Kidney capillary endothelial cell (primary cell): ENCODE measurements at places on chromosomes 3 and 15.

DNA sequence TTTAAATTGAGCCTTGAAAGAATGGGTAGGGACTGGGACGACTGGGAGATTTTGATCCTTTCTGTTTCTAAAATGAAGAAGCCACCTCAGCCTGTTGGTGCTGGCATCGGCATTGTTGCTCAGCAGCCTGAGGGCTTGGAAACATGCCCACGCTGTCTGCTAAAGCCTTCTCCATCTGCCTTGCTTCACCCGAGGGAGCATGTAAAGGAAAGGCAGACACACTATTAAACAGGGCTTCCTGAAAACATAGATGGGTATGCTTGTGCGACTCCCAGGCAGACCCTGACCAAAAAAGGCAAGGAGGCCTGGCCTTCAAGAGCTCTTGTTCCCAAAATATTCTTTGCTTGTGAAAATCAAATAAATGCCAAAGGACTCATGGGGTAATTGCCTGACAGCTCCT, 84.2 kb upstream of the SLC4A7 start:
- DNase-seq: no peak

- DNase-seq: no peak
These were observed 303.4 kb downstream of the DIPK2A start for GRCh38 chr3:144275005-144275404.

DNA sequence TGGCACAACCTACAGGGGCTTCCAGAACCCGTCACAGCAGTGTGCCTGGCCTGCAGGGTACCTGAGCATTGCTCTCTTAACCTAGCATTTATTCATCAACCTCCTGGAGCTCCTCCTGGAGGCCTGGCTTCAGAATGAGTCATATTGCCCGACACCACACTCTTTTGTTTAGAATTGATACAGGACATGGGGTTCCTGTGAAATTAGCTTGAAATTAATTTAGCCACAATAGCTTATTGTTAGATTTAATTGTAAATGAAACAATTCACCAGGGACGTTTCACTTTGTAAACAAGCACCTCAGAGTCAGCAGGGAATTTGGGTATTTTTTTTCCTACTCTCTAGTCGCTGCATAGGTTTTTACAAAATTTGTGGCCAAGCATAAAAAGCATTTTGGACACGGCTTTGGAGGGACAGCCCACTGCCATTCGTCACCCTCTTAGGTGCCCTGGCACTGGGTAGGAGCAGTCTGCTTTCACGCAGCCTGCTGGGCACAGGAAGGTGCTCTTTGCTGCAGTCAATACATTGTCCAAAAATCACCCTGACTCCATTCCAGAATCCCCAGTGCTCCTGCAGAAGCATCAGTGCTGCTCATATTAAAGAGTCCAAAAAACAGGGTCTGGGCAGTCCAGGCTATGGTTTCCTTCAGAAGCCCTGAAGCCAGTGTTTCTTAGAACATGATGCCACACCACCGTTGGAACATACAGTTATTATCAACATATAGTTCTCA, 60.8 kb upstream of the MEF2A start:
- no peak for DNase-seq

DNA sequence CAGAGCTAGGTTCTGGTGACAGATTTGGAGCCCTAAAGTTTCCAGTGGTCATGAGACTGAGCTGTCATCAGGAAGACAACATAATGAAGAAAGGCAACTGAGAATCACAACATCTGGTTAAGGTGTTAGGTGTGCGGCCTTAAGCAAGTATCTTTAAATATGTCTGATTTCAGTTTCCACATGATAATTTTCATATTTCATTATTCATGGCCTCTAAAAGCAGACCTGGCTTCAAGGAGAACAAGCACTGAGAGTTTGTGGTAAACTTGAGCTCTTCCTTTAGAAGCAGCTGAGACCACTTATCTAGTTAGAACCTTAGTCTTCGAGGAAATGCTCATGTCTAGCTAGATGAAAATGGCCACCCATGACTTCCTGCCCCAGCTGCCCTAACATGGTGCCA, 25.7 kb upstream of the MYLK start:
- no peak for DNase-seq

DNA sequence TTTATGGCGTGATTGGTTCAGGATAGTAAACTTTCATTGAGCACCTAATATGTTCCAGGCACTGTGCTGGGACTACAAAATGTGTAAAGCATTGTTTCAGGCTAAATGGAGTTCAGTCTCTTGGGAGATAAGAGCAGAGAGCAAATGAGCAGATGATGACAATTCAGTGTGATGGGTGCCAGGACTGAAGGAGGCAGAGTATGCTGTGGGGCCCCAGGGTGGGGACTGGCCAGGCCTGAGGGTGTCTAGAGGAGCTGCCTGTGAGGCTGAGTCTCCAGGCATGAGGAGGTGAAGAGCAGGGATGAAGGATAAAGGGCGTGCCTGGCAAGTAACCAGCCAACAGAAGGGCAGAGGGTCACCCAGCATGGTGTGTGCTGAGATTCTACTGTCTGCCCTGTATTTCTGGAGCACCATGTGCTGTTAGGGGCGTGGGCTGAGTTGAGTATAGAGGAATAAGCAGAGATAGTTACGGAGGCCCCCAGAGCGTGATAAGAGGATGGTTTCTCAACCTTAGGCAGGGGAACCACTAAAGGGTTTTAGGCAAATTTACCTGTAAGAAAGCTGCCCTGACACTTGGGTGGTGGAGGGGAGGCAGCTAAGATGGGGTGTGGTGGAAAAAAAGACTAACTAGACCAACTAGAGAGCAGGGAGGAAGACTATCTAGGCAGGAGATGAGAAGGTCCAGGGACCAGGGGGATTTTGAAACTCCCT, 38.5 kb downstream of the EPHB1 start:
- DNase-seq: no peak

GRCh38 chr3:174355505-174355904, 503.6 kb upstream of the NAALADL2 start:
- no peak for DNase-seq

- peak; percentile 46 for DNase-seq
These were observed 105.1 kb downstream of the ZMAT3 start for GRCh38 chr3:178966299-178967176.

- no peak for DNase-seq
These were observed 89.7 kb downstream of the SSR3 start for GRCh38 chr3:156465194-156465593.

- no peak for DNase-seq
These were observed 36.7 kb downstream of the IGF1R start for GRCh38 chr15:98684995-98685525.

DNA sequence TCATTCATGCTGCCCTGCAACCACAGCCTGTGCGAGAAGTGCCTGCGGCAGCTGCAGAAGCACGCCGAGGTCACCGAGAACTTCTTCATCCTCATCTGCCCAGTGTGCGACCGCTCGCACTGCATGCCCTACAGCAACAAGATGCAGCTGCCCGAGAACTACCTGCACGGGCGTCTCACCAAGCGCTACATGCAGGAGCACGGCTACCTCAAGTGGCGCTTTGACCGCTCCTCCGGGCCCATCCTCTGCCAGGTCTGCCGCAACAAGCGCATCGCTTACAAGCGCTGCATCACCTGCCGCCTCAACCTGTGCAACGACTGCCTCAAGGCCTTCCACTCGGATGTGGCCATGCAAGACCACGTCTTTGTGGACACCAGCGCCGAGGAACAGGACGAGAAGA, 4.7 kb downstream of the TRIM42 start:
- no peak for DNase-seq

GRCh38 chr15:74053517-74053916, 28.8 kb downstream of the GOLGA6A start:
- no peak for DNase-seq

GRCh38 chr3:112403103-112403502, 70.1 kb downstream of the CD200 start:
- DNase-seq: no peak

DNA sequence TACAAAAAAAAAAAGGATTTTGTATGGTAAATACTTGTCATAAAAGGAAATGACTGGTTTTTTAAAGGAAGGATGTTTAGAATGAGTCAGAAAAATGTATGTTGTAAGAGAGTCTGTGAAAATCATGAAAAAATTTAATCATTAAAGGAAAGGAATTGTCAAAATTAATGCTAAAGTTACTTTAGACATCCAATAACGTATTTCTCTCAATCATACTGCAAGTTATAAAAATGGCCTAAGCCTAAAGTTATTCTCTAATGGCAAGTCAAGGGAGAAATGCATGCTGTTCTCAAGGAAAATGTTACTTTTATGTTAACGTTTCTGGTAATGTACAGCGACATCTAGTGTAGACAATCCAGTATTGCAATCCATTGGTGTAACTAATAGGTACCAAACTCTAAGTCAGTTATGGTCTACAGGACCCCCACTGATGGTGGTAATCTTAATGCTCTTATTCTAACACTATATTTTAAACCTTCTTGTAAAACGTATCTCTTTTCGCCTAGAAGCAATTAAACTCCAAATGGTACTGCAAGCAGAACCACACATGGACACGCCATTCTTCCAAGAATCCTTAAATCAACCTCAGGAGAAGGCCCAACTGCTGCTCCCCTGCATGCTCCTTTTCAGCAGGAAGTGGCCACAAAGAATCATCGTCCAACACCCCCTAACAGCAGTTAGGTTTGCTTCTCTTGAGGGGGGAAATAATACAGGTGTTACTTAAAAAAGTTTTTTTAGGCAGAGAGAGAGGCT, 35.2 kb downstream of the NCEH1 start:
- DNase-seq: peak; percentile 86

DNA sequence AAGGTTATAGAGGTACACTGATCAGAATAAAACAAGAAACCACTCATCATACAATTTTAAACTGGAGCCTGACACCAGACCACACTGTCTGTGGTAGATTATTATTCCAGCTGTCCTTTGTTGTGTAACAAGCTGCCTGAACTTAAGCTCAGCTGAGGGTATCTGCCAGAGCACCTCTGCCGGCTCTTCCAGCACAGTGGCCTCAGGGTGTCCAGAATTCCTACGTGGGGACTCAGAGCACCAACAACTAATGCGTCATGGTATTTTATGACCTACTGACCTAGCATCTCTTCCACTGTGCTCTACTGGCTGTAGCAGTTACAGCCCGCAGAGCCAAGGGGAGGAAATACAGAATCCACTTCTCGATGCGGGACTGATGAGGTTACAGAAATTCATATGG, 15.6 kb upstream of the RAF1 start:
- no peak for DNase-seq

- no peak for DNase-seq
These were observed 13.2 kb downstream of the POPDC2 start for GRCh38 chr3:119647171-119647570.
